ENCODE measurements at places on chromosomes 3 and 15.

GRCh38 chr3:59237121-59237520 lies 187.3 kb upstream of the CFAP20DC start:
- DNase-seq, result no peak

GRCh38 chr3:60771766-60772165 lies 479.5 kb downstream of the FHIT start:
- no peak for DNase-seq

DNA sequence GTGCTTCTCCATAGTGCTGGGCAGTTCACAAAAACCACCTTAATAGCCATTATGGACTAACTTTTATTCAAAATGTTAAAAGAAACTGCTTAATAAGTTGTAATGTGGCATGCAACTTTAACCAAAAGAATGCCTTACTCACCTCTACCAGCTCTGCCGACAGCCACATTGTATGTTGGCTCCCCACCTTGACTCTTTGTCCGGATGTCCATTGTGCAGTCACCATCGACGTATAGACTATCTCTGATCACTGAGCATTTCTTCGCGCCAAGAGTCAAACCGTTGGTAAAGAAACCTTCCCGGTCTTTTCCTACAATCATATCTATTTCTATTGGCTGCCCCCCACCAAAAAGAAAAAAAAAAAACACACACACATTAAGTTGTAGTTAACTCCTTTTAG lies 2.5 kb downstream of the PFN2 start:
- DNase-seq, result no peak

- DNase-seq, result no peak
Measured at GRCh38 chr3:15384510-15385237, 42.7 kb downstream of the METTL6 start.

- no peak for DNase-seq
Measured at GRCh38 chr3:17927036-17927435, 184.6 kb upstream of the TBC1D5 start.

GRCh38 chr3:118973050-118973449 lies 61.6 kb downstream of the IGSF11 start:
- peak; percentile 40 for DNase-seq

DNA sequence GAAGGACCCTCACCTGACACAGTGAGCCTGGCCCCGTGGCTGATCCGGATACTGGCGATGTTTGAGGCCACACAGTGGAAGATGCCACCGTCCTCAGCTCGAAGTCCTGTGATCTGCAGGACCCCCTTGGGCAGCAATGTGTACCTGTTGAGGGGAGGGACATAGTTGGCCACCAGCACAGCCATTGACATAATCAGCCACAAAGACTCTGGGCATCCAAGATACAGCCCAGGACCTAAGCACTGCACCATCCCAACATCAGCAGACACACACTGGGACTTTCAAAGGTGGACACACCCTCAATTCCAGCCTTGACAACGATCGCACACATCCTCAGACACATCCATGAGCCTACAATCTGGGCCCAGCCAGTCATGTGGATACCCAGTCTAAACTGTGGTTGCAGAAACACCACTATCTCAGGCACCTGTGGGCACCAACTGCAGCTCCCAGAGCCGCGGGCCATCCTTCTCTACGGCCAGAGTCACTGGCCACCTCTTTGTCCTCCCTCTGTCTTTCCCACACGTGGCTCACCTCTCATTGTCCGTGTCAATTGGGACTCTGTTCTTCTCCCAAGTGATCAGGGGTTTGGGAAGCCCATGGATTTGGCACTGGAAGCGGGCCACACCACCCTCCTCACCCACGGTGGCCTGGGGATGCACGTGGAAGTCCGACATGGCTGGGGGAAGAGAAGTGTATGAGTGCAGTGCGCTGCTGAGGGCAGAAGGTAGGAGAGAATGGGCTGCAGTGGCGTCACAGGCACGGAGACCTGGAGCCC lies 31.0 kb downstream of the RNU5B-1 start:
- DNase-seq, result peak; percentile 71

DNA sequence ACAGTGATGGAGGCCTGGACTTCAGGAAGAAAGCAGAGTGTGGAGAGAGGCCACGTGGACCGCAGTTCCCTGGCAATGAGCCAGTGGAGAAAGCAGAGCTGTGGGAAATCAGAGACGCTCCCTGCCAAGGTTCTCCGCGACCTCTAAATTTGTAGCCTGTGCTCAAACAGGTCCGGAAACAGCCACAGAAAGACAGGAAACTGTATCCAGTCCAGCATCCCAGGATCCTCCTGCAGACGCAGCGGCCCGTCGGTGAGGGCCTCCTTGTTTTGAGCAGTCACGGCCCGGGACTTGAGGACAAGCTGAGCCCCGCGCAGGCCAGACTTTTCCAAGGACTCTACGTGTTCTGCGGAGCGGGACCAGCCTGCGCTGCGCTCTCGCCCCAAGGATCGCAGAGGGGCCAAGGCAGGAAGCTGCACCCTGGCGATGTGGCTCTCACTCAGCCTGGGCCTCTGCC lies 22.3 kb downstream of the RPSA start:
- DNase-seq, result no peak

DNA sequence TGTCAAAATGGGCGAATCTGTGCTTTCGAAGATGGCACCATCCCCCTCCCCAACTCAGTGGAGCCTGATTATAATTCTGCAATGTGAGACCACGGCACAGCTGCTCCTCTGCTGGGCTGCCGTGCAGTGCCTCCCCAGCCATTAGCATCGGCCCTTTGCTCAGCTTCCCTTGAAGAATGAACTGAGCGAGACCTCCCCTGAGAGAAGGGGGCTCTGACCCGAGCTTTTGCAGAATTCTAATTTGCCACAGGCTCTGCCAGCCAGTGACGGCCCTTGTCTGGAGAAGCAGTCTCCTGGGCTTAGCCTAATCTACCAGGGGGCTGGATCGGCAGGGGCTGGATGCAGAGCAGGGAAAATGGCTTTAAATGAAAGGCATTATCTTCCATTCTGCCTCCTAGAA lies 57.2 kb downstream of the GLDN start:
- DNase-seq, result no peak

DNA sequence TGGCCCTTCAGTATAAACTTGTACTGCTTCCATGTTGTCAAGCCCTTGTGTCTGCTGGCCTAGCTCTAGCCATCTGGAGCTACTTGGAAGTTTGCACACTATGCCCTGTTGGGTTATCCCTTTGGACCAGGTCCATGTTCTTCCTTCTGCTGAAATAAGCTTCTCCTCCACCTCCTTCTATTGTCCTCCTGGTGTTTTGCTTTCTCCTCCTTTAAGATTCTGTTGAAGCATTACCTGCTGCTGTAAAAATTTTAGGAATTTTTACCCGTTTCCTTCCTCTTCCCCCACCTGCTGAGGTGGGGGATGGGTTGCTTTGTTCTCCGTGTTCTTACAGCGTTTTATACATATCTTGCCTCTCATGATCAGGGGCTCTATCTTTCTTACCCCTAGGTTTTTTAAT lies 51.7 kb downstream of the SH3GL3 start:
- no peak for DNase-seq

- no peak for DNase-seq
Measured at GRCh38 chr3:46359733-46360493, 6.0 kb downstream of the CCR2 start.

DNA sequence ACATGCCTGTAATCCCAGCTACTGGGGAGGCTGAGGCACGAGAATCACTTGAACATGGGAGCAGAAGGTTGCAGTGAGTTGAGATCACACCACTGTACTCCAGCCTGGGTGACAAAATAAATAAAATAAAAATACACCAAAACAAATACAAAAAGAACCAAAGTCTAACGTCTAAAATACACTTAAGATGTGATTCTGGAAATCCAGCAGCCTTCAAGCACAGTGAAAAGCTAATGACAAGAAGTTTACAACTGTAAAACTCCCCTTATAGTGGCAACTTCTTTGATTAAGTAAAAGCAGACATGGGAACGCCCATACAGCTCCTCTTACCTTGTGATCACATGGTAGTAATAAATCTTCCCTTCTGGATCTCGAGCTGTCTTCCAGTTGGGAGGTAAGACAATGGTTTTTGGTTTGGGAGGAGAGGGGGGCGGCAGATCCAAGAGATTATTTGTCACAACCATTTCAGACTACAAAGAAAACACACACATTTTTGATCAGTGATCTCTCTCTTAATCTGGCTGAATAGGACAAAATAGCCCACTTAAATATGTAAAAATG lies 62.8 kb downstream of the NBEAL2 start:
- DNase-seq, result no peak

DNA sequence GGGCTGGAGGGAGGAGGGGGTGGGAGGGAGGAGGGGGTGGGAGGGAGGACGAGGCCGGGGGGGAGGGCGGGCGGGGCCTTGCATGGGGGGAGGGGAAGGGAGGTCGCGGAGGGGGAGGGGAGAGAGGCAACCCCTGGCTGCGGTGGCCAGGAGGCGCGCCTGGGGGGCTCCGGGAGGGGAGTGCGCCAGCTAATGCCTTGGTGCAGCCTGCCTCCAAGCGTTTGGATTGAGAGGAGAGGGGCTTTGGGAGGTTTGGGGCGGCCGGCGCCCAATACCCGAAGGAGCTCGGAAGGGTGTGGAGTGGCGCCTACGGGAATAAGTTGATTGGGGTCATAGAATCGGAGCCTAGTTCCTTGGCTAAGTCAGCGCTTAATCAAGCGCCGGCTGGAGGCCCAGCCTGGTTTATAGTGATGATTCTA lies 557 bp downstream of the TFG start:
- no peak for DNase-seq

Measured in posterior cingulate gyrus (tissue), 11 donors.